ENCODE measurements at places on chromosomes 2 and 18.

GRCh38 chr18:74652392-74652988 lies 54.8 kb downstream of the ZNF407 start:
- no peak for DNase-seq

GRCh38 chr2:44599130-44599529 lies 237.4 kb downstream of the CAMKMT start:
- DNase-seq = no peak

DNA sequence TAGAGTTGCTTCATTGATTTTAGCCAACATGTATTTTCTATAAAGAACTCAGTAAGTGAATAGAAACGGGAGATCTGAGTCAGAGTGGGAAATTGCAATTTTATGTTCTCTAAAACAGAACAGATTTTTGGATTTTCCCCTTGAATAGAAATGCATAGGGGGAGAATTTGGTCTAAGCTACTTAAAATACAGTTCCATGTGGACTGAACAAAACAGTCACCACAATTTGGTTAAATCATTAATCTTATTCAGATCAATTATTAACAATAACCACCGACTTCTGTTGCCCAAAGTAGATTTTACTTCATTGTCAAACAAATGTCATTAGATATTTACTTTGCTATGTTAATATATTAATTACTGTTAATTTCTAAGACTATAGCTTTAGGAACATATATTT lies 107.7 kb downstream of the SCG2 start:
- no peak for DNase-seq

DNA sequence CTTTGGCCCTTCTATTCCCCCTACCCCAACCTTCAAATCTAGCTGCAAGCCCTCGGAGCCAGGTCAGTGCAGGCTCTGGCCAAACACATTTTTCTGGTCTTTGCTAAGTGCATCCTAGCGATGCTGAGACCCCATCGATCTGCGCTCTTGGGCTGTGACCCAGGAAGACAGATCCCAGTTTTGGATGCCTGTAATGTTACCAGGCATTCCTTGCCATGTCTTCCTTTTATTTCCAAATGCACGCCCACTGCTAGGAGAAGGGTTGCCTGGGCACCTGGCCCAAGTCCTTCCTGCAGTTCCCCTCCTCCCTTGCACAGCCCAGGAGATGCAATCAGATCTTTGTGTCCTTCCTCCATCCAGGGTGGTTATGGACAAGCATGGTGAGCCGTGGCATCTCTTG lies 124.6 kb downstream of the TPGS2 start:
- DNase-seq = no peak

- no peak for DNase-seq
Measured at GRCh38 chr2:185567196-185567595, 171.4 kb upstream of the FSIP2 start.

- DNase-seq = no peak
Measured at GRCh38 chr18:67108894-67109293, 407.6 kb downstream of the DSEL start.

- no peak for DNase-seq
Measured at GRCh38 chr2:34317797-34318196, 718.7 kb upstream of the FAM98A start.

- no peak for DNase-seq
Measured at GRCh38 chr18:53947092-53947640, 277.3 kb downstream of the MBD2 start.

- no peak for DNase-seq
Measured at GRCh38 chr2:40072442-40073232, 293.6 kb upstream of the THUMPD2 start.

DNA sequence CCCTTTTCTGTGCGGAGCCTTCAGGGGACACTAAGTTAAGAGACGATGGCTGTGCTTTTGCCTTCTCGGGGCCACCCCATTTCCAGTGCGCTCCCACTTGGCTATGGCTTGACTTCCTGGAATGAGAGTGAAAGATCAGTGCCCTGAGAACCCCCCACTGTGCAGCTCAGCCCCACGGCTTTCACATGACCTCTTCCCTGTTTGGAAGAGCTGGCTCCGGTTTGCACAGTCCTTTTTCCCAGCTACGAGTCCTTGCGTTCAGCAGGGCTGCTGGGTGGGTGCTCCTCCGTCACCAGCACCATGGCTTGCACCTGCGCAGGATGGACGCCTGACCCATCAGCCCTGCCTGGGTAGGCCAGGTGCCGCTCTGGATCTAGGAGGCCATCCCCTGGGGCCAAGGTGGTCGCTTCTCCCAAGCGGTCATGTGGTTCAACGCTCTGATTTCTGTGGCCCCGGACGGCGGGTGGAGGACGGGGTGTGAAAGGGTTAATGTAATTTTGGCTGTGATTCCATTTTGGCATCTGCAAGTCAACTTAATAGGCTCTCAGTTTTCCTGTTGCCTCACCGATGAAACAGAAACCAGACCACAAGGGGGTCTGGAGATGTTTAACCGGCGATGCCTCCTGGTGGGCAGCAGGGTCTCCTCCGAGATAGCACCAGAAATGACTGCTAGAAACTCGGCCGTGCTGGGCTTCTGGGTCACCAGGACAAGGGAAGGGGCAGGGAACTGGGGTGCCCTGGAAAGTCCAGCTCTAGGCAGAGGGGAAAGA lies 113.1 kb upstream of the HAAO start:
- DNase-seq = no peak

DNA sequence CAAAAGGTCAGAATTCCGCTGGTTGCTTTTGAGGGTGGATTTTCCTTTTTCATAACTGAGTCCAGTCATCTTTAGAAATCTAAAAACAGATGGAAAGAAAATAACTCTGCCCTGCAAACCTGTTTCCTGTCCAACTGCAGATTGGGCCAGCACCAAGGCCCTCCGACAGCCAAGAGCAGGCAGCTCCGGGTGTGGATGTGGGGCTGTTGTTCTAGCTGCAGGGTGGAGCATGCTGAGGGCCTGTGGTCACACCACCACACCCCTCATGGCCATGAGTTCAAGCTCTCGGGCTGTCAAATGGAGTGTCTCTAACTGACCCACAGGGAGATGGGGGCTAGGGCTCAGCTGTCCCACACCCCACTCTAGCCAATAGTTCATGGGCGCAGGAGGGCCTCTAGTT lies 69.3 kb upstream of the BZW1 start:
- DNase-seq = no peak
